NCI-H2029 (cell line): ENCODE measurements at places on chromosomes 1 and 21.

DNA sequence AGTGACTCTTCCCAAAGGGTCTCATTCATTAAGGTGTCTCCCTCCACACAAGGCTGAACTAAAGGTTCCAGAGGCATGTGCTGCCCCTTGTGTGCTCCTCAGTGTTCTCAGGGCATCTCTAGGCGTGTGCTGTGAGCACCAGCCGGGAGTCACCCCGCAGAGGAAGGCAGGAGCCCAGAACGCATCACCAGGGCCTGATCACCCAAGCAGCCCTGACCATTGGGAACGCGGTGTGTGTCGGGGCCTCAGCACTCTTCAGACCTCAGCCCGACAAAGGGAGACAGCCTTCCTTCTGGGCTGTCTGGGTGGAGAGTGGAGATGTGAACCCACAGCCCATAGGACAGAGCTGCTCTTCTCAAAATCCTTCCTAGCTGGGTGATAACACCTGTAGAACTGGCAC is 9.1 kb downstream of the SLC37A1 start:
- no peak for DNase-seq

GRCh38 chr1:248825573-248825908 is 174 bp downstream of the SH3BP5L start:
- DNase-seq = no peak

- DNase-seq = no peak
These were observed 213.8 kb upstream of the TMEM51 start for GRCh38 chr1:14939527-14940284.

- DNase-seq = no peak
These were observed 4.3 kb upstream of the SLC30A1 start for GRCh38 chr1:211583011-211583992.

GRCh38 chr1:199411506-199411905 is 616.0 kb upstream of the NR5A2 start:
- no peak for DNase-seq

GRCh38 chr1:196464480-196464941 is 143.7 kb downstream of the KCNT2 start:
- DNase-seq = no peak

DNA sequence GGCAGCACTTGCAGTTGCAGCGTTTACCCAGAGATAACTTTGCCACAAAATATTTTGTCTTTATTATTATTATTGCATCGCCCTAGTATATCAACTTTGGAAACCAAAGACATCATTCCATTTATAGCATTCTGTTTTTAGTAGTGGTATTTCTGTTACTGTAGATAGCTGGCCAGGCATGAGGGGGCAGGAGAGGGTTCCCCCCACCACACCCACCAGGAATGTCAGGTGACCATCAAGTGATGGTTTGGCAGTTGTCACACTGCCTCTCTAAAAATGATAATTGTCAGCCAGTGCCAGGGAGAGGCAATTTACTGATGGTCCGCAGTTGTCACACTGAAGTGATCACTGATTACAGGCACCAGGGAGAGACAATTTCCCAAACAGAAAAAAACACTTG is 135.6 kb downstream of the TSEN15 start:
- no peak for DNase-seq

DNA sequence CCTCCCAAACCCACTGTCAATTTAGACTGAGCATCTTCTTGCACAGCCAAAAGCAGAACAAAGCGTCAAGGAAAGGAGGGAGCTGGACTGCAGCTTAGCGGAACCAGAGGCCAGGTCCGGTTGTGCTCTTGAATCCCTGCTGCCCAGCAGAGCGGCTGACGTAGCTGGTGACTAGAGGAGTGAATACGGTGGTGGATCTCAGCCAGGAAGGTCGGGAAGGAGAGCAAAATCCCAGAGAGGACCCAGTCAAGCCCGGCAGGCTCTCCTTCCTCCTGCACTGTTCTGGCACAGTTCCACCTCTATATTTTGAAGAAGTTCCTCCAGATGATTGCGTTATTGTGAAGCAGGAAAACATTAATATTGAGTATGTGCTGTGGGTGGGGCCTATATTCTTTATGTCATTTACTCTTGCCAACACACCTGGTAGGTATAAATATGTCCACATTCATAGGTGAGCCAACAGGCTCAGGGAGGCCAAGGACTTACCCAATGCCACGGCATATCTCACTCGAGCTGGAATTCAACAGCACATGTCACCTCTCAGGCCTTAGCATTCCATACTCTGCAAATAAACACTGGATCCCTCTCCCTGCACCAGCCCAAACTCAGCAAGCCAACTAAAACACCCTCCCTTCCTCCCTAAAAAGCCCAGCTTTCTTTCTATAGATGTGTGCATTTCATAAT is 23.6 kb upstream of the ABCB10 start:
- DNase-seq = peak; percentile 92

DNA sequence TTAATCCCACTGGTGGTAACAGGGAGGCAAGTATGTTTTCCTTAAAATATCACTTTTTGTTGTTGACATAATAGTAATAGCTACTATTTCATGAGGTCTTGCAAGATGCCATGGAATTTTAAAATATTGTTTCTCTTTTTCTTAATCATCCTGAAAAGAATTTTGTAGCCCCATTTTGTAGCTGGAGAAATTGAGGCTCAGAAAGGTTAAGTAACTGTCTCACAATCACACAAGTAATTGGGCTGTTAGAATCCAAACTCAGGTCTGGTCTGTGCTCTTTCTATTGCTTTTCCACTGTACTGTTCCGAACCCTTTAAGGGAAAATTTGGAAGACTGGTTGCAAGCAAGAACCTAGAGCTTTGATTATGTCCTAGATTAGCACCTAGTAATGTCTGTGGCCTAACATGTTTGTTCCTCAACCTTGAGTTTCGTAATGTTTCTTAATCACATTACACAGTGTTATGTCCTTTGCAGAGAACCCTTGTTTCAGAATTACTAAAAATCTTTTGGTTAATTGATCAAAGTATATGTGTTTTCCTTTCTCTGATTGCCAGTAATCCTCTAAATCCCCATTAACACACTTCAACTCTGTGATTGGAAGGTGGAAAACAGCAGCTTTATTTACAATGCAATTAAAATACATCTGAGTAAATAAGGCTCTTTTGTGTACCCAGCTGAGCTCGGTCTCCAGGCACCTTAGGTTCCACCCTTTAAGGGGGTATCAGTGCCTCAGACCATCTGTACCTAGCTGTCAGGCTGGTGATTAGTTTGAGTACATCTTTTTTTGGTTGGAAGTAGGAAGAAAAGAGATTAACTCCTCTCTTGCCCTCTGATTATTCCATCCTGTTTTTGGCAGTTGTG is 10.4 kb downstream of the LRRC42 start:
- peak; percentile 97 for DNase-seq

DNA sequence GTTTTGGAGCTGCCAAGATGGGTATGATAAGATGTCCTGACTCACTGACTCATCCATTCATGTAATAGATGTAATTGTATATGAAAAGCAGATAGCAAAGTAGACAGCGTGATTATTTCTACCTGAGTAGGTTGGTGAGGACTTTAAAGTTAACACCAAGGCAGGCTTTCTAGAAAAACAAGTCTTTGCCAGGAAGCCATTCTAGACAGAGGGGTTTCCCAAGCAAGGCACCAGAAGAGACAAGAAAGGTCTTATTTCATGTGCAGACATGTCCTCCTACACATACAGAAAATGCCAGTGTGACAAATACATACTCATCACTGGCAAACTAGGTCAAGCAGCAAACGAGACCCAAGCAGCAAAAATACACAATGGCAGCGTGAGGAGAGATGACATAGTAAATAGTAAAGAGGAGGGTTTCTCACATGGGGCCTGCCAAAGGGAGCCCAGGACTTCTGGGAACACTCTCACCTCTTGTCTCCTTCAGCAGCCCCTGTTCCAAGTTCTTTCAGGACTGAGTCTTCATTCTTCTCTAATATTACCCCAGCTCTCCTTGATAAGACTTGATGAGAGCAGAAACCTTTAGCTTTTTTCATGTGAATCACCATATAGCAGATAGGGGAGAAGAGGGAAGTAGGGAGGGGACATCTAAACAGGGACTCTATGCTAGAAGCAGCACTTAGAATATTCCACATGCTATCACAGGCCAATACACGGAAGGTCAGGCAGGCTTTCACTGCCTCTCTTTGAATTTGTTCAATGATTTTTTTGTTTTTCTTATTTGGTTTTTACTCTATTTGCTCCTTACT is 114.6 kb upstream of the ATP1B1 start:
- no peak for DNase-seq

DNA sequence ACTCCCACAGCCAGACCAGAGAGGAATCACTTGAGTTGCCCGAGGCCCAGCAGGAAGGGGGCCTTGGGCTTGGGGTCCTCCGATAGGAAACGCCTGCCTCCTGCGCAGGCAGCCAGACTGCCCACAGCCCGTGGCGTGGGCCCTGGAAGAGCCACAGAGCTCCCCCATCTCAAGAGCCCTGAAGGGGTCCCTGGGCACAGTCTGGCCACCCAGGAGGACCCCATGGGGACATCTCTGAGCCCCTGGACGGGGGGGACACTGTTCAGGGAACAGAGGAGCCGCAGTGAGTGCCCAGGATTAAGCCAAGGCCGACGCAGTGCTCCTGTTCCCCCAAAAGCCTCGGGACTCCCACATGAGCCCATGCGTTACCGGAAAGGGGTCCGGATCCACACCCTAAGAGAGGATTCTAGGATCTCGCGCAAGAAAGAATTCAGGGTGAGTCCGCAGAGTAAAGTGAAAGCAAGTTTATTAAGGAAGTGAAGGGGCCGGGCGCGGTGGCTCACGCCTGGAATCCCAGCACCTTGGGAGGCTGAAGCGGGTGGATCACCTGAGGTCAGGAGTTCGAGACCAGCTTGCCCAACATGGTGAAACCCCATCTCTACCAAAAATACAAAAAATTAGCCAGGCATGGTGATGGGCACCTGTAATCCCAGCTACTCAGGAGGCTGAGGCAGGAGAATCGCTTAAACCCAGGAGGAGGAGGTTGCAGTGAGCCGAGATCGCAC is 38.1 kb upstream of the LBR start:
- no peak for DNase-seq

DNA sequence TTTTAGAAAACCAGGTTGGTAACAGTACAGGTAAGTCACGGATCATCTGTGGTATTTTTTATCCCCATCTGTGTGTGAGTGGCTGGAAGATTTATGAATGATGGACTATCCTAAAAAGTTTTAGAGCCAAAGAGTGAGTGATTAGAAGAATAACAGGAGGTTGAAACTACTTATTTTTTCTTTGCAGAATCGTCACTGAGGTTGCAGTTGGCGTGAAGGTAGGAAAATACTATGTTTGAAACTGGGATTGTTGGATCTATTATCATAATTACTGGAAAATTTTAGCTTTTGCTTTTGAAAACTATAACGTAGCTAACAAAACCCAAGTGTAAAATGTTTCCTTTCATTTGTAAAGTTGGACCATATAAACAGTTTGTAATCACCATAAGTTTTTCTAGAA is 1.8 kb downstream of the PTBP2 start:
- DNase-seq = no peak

DNA sequence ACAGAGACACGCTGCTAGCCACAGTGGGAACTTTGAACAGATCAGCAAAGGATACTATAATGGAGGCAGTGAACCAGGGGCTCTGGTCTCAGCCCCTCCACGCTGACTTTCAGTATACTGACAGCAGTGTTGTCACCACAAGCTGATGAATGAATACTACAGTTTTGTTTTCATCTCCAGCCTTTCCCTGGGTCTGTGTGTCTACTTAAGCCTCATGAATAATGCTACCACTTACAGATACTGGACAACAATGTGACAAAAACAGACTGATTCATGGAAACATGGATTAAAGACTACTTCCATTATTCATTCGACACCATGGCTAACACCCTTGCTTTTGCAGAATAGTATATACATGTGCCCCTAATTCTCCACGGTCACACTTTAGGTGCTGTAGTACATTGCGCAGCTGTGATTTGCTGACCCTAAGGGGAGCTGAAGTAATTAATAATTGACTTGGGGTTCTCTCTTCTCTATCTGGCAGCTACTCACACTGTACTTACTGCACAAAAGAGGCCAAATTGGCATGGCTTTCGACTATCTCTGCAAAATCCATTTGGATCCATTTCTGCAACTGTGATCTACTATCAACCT is 203.2 kb upstream of the LYPLAL1 start:
- DNase-seq = no peak

DNA sequence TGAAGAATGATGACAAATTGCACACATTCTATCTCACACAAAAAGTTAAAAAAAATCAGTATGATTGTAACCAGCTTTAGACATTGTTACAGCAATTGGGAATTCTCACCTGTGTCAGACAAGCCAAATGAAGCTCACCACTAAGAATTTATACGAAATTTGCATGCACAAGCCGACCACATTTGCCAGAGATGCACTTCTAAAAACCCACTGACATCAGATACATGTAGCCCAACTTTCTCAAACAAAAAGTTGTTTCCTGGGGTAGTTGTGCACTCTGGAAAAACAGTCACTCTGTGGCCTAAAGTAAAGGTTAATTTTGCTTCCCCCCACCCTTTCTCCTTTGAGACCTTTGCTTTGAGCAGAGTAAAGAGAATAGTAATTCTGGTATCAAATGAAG is 67.9 kb upstream of the IL12RB2 start:
- no peak for DNase-seq

- DNase-seq = no peak
These were observed 164.5 kb upstream of the CACNA1E start for GRCh38 chr1:181318858-181319235.

- no peak for DNase-seq
These were observed 43.8 kb downstream of the CD53 start for GRCh38 chr1:110916669-110917306.

DNA sequence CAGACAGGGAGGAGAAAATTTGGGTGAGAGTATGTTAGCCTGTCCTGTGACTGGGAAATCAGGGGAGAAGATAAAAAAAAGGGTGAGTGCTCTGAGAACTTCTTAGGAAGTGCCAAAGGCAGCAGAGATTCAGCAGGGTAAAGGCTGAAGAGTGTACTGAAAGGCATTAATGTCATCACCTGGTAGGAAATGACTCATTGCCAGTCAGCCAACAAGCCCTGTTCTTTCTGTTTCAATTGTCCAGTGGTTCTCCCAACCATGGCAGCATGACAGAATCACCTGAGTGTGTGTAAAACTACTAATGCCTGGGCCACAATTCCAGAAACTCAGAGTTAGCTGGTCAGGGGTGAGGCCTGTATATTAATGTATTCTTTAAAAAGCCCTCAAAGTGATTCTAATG is 83.5 kb downstream of the INTS7 start:
- DNase-seq = peak; percentile 34

DNA sequence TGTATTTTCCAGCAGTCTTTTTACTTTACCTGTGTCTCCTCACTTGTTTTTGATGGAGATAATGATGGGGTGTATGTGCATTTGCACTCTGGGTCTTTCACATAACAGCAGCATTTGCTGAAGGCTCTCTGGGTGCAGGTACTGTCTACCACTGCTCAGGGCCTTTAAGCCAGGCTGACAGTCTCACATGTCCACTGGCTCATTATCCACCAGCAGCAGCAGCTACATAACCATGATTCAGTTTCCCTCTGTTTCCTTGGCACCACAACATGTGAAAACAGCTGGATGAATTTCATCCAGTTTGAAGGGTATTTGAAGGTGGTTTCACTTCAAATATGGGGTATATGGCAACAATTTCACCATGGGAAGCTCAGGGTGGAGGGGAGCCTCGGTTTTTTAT is 41.2 kb upstream of the ROR1 start:
- DNase-seq = no peak

DNA sequence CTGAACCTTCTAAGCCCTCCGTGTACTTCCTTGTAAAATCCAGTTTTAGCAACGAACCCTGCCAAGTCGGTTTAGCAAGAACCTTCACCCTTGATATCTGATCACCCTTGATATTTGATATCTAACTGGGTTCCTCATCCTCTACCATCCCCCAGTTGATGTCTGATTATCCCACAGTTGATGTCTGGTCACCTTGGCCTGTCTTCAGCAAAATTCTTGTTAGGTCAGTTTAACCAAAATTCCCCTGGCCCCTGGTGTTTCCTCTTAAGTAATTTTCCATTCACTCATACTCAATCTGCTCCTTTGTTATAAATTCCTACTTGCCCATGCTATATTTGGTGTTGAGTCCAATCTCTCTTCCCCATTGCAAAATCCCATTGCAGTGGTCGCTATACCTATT is 114.5 kb upstream of the ZNHIT6 start:
- DNase-seq = peak; percentile 23
